Putamen (tissue), 1 donor: ENCODE measurements at places on chromosomes 3 and 15.

DNA sequence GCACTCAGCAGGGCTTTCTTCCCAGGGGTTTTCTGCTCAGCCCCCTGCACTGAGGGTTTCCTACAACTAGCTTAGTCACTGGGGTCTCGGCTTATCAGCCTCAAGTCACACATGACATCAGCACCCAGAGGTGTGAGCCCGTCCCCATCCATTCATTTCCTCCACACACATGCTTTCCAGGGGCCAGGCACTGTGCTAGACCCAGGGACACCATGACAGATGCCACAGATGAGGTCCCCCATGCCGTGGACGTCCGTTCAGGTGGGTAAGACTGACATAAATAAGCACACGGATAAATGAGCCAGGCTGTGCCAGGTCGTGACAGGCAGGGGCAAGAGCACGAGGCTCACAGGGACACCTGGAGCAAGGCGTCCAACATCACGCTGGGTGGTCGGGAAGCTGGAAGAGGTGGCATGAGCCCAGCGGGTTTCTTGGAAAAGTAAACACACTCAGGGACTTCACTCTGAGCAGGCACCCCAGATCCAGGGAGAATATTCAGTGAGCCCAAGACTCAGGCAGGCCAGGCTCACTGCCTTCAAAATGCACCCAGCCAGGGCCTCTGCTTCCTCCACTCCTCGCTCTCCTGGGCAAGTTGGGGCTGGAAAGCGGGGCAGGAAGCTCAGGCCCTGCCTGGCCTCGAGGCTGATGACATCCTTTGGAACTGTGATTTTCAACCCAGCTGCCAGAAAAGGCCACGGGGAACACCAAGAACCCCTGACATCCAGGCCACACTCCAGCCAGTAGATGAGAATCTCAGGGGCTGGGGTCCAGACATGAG is 139.3 kb downstream of the CHSY1 start:
- no peak for DNase-seq

GRCh38 chr3:45940004-45940780 is 3.1 kb upstream of the CXCR6 start:
- DNase-seq = no peak

DNA sequence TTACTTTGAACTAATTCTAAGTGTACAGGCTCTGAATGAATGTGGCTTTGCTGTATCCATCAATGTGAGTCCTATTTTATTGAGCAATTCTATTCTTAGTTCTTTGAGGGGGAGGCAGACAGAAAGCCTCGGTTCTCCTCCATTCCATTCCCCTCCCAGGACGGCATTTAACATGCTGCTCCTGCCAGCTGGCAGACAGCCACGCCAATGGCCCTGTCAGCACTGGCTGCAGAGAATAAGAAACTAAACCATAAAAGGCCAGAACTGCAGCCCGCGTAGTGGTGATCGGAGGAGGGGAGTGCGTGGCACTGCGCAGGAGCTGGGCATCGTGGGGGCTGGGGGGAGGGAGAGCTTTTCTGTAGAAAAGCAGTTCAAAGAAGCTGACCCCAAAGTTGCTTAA is 76.0 kb upstream of the HACD2 start:
- DNase-seq = peak; percentile 84

GRCh38 chr3:66052721-66053549 is 14.2 kb upstream of the MAGI1 start:
- DNase-seq = no peak

DNA sequence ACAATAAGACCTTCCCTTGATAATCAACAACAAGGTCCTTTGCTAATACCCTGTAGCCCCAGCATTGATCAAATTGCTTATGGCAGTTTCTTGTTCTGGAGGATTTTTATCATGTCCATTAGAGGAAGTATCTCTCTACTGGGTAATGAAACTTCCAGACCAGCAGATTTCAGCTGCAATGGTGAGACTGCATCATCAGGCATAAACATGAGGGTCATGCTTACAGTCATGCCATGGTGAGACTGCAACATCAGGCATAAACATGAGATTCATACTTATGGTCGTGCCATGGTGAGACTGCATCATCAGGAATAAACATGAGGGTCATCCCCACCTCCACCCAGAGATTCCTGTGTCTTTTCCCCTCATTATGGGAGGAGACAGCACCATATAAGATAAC is 129.0 kb upstream of the LIPC start:
- DNase-seq = no peak

DNA sequence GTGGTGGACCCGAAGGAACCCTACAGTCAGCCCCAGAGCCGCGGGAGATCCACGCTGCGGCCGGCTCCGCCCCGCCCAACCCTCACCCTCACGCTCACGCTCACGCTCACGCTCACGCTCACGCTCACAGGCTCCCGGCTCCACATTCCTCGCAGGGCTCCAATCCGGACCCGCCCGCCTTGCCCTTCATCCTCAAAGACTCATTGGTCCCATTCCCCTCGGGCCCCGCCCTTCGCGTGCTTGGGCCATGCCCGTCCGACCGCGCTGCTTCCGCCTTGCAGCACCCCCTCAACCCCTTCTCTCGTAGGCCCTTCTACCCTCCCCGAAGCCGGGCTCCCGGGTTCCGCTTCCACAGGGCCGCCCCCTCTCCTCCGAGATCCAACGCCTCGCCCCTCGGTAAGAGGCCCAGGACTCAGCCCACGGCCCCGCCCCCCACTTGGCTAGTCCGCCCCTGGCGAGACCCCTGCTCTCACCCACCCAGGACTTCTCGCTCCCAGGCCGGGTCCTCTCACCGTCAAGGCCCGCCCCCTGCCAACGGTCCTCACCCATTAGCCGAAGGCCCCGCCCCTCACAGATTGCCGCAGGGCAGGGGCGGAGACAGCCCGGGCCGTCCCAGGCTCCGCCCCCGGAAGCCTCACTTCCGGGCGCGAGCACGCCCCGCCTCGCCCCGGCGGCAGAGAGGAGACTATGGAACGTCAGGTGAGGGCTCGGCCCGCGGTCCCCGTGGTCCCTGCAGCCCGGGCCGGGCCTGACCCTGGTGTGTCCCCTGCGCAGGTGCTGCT is at the start of gene APEH:
Gene APEH (plus strand): TSS at position 637 of the 782 bp plus-strand sequence. CDS start 51 bp downstream, at position 688.
- DNase-seq = peak; percentile 94

DNA sequence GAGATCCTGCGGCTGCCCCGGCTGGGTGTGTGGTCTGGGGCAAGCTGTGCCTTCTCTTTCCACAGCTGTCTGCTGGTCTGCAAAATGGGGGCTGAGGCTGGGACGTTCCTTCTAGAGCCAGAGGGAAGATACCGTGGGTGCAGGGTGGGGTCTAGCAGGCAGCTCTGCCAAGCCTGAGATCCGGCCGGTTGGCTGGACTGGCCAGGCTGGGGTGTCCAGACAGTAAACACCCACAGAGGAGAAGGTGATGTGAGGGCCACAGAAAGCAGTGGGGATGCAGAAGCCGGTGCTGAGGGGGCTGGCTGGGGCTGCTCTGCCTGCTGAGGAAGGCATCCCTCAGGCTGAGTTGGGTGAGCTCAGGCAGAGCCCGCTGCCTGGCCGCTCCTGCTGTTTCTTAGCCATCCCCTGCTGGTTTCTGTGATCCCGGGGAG is 46.1 kb downstream of the FBLN2 start:
- no peak for DNase-seq

- no peak for DNase-seq
Observed at GRCh38 chr15:40313531-40314398, 6.0 kb upstream of the PLCB2 start.

DNA sequence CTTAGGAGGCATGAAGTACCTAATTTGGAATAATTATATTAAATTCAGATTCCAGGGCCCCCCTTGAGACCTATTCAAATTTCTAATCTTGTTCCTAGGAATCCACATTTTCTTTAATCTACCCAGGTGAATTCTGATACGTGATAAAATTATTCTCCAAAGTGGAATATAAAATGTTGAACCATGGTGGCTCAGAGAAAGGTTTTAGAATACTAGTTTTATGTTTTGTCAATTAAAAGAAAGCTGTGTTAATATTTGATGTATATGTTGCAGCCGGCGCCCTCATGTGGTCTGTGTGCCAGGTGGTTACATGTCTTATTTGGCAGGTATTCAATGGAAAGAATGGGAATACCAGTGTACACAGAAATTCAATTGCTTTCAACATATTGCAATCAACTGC is 321.8 kb downstream of the FEZF2 start:
- DNase-seq = no peak

- no peak for DNase-seq
Observed at GRCh38 chr3:130395916-130396315, 50.4 kb downstream of the COL6A5 start.

DNA sequence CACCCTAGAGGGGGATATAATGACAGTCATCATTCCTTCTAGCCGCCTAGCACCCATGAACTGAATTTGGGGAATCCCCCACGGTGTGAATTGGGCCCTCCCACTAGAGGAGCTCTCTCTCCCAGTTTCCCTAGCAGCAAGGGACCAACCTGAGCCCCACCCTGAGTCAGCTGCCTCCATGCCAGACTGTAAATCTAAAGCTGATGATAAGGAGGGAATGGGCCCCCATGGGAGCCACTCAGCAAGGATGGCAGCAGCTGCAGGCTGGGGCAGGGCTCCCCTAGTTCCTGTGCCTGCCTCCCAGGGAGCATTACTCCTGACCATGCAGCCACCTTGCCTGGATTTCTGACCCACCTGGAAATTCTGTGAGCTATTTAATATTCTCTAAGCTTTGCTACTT is 57.0 kb upstream of the PXYLP1 start:
- no peak for DNase-seq

GRCh38 chr15:23566071-23566554 is 639 bp downstream of the MKRN3 start:
- peak; percentile 34 for DNase-seq

- DNase-seq = no peak
Observed at GRCh38 chr3:24182756-24183155, 237.7 kb downstream of the NR1D2 start.

DNA sequence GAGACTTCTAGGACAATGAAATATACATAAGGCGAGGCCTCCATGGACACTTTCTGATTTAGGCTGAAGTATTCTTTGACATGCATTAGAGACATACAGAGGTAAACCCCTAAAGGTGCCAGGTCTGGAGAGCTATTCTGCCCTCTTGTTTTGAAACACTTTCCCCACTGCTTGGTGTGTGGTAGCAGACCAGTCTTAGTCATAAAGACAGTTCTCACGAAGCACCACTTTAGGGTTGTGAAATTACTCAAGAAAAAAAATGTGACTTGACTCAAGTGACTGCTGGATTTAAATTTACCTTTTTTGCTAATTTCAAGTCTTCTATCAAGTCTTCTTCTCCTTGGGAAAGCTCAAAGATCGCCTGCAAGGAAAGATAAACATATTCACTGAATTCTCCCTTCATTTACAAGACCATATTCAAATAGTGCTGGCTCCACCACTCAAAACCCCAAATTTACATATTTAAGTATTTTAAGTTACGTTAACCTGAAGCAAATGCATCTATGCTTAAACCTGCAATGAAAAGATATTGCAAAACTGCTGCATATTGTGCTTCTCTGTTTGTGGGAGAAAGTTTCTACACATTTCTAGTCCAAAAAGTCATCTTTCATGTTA is 48.4 kb downstream of the ARHGEF3 start:
- no peak for DNase-seq

DNA sequence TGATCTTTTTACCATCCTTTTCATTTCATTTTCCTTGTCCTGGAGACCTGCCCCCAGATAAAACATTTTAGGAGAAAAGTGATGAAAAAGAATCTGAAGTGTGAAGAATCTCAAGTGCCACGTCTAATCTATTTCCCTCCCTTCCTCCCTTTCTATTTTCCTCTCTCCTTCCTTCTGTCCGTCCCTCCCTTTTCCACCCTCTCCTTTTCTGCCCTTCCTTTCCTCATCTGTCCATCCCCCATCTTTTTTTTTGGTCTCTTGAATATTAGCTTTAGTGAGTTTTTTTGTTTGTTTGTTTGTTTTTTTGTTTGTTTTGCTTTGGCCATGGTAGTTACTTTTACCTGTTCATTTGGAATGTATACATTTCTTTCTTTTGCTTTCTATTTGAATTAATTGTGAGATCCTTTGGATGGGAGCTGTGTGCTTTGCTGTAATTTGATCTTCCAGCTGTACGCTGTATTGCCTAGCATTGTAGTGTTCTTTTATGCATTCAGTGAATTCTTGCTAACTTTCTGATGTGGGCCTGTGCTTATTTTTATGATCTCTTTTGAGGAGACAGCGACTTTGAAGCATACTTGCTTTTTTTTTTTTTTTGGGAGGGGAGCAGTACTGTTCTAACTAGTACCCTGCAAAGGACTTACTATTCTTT is 19.2 kb downstream of the CDIN1 start:
- DNase-seq = no peak

GRCh38 chr3:463252-464192 is 267.0 kb downstream of the CHL1 start:
- no peak for DNase-seq

DNA sequence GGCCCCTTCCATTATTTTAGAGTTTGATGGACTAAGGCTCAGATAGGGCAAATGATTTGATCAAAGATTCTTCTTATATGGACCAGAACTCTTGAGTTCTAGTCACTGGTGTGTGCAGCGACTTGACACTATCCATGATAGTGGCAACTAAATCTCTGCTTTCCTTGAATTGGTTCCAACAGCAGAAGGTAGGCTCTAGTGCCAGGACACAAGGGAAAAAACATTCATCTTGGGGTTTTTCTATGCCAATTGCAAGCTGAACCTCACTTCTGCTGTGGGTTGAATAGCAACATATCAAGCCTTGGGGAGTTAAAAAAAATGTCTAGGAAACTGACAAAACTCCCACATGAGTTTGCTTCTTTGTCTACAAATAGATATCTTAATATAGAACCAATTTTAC is 35.1 kb downstream of the CTXND1 start:
- no peak for DNase-seq

DNA sequence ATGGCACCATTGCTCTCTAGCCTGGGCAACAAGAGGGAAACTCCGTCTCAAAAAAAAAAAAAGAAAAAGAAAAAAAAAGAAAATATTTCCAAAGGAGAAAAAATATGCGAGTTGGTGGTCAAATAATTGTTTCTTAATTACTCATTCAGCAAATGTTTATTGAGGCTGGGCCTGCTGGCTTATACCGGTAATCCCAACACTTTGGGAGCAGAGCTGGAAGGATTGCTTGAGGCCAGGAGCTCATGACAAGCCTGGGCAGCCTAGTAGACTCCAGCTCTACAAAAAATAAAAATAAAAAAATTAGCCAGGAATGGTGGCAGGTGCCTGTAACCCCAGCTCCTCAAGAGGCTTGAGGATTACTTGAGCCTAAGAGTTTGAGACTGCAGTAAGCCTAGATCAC is 4.1 kb downstream of the KNL1 start:
- DNase-seq = no peak

GRCh38 chr3:65077124-65077523 is 389.3 kb upstream of the ADAMTS9 start:
- no peak for DNase-seq

GRCh38 chr3:59565125-59565524 is 515.3 kb upstream of the CFAP20DC start:
- no peak for DNase-seq

GRCh38 chr3:129504471-129505100 is 23.9 kb upstream of the RHO start:
- DNase-seq = no peak

DNA sequence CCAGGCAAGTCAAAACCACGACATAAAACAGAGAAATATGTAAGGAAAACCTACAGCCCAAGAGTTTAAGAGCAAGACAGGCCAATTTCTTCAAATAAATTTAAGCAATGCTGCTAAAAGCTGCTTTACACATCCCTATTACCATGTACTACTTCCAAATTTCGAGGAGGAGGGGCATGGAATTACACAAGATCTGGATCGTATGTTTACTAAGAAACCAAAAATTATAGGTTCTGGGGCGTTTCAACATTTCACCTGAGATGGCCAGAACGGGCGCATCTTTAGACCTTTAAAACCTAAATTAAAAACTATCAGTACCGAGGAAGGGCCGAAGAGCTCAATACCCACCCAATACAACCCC is 664 bp upstream of the NR2C2 start:
- peak; percentile 7 for DNase-seq
